ENCODE measurements at places on chromosomes 5 and 9.
A peak's percentile ranks its signal among the peaks of the same experiment; 100 is the strongest.

- no peak for DNase-seq
These were observed 54.1 kb upstream of the ZNF366 start for GRCh38 chr5:72561148-72561972.

- peak; percentile 36 for DNase-seq
These were observed at the start of gene NSD1 for GRCh38 chr5:177133096-177133852. Gene NSD1 (plus strand): TSS chr5:177133773. CDS start chr5:177135104, 1,331 bp downstream.

GRCh38 chr5:122924719-122925395, 79.4 kb downstream of the SNX24 start:
- DNase-seq: no peak

- no peak for DNase-seq
These were observed 25.7 kb downstream of the CEP72 start for GRCh38 chr5:637581-638450.

DNA sequence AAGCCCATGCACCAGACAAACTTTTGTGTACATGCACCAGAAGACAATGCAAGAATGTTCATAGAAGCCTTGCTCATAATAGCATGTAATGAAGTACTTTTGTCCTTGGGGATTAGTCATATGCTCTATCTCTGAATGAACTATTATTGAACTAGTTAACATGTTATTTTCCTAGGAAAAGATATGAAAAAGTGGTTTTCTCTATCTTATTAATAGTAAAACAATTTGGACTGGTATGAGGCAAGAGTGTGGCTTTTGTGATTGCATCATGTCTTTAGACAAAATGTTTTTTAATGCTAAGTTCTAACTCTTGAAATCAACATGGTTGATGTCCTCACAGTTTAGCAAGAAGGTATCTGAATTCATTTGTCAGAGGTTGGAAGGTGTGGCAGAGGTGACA, 55.7 kb upstream of the SPDL1 start:
- no peak for DNase-seq

- DNase-seq: peak; percentile 75
These were observed 25.2 kb downstream of the SHC3 start for GRCh38 chr9:89153232-89154017.

- DNase-seq: no peak
These were observed 30.6 kb downstream of the KDM4C start for GRCh38 chr9:6788162-6789016.

DNA sequence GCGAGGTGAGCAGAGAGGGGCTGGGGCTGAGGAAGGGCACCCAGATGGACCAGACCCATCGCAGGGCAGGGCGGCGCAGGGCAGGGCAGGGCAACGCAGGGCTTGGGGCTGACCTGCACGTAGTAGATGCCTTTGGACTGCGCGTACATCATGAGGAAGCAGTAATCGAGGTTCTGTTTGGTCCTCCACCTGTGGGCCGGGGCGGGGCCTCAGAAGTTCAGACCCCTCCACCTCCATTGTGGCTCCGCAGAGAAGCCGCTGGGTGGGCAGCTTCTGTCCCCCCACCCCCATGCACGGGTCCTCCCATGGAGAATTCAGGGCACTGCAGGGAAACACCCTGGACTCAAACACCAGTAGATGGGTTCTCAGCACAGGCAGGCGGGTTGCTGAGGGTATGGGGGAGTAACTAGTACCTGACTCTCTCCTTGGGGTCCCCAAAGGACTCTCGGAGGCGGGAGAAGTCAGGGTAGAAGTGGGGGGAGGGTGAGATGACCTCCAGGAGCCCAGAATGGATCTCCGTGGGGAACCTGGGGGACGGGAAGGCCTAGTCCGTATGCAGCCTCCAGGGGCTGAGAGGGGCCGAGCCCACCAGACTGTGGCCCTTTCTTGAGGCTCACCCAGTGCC, 6.4 kb downstream of the LTC4S start:
- DNase-seq: no peak

DNA sequence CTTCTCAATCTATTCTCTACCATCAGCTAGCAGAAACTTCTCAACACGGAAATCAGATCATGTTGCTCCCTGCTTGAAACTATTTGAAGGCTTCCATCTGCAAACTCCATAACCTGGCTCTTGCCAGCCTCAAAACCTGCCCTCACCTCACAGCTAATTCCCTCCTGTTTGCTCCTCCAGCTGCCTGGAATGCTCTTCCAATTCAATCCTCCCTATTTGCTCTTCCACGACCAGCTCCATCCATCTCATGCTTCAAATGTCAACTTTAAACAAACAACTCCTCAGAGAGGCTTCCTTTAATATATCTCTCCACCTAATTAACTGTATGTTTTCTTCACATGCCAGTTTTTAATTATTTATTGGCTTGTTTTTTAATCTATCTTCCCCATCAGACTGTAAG, 1.5 kb downstream of the PLAA start:
- DNase-seq: no peak

DNA sequence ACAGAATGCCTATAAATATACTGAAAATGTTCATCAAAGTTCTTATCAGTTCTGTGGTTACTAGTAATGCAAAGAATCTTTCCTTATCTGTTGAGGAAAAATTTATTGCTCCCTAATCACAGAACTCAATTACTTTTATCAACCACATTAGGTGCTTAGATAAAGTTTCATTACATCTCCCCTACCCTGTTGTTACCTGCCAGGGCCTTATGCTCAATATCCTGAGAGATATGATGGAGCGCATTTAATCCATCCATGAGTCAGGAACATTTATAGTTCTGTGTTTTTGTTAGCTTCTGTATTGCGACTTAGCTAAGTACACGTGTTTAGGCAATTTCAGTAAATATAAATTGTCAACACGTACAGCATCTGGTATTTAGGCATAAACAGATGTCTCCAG, 164.3 kb upstream of the ST8SIA4 start:
- DNase-seq: no peak

- DNase-seq: no peak
These were observed 224.2 kb upstream of the DAP start for GRCh38 chr5:10985091-10985720.

- no peak for DNase-seq
These were observed 72.4 kb downstream of the NUDT12 start for GRCh38 chr5:103490030-103490739.

GRCh38 chr9:124527781-124528180, 20.6 kb upstream of the NR5A1 start:
- DNase-seq: peak; percentile 6

- no peak for DNase-seq
These were observed 42.0 kb downstream of the FRMPD1 start for GRCh38 chr9:37692622-37693221.

DNA sequence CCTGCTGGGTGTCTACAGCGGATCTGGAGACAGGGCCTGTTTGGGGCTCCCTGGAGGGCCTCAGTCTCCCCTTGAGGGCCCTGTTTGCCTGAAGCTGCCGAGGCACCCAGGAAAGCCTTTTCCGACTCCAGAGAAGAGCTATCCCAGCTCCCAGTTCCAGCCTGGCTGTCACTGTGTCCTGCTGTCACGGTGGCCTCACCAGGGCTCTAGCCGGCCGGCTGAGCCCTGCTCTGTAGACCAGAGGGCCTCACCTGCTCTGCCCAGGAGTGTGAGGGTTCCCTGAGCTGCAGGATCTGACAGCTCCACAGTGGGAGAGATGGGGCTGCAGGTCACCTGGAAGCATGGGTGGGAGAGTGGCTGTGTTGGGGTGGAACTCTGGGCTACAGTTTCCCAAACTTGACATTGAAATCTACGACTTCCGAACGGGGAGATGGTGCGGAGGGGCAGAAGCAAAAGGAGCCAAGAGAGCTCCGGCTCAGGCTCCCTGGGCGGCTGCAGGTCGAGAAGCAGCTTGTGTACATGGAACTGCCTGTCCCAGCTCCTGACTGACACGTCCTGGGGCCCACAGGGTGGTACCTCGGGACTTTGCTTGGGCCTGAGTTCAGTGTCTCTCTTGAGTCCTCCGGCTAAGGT, 94.9 kb downstream of the CACNA1B start:
- no peak for DNase-seq

- DNase-seq: peak; percentile 14
These were observed 218.4 kb downstream of the ADAMTS6 start for GRCh38 chr5:65263321-65263720.

DNA sequence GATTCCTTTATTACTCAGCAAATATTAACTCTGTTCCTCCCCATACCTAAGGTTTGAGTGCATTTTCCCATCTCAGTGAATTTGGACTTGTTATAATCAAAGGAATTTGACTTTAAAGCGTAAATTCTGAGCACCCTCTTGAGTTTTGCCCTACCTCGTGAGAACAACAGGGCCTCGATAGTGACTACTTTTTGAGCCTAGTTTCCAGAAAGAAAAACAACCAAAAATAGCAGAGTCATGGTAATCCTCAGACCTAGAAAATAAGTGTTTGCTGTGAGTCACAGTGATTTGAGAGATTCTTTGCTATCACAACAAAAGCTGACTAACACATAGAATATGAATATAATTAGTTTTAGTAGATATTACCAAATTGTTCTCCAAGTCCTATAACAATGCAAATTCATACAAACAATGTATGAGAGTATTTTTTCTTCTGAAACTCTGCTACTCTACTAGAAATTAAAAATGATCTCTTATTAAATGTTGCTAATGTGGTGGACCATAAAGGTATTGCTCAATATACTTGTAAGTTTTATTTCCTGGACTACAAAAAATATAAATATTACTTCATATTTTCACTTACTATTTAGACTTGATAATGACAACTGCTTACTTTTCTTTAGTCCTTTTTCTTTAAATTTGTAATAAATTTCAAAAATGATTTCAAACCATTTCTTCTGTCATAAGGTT, 759.7 kb downstream of the BRINP1 start:
- peak; percentile 13 for DNase-seq

- no peak for DNase-seq
These were observed 425.3 kb upstream of the CDH6 start for GRCh38 chr5:30768056-30768690.

- no peak for DNase-seq
These were observed at the start of gene SARDH for GRCh38 chr9:133737774-133738639. Gene SARDH (minus strand): TSS chr9:133738352. CDS start chr9:133734173, 4,179 bp downstream.

GRCh38 chr9:84990416-84990815, 320.9 kb downstream of the NTRK2 start:
- DNase-seq: no peak
